ENCODE measurements at places on chromosomes 3 and 15.

DNA sequence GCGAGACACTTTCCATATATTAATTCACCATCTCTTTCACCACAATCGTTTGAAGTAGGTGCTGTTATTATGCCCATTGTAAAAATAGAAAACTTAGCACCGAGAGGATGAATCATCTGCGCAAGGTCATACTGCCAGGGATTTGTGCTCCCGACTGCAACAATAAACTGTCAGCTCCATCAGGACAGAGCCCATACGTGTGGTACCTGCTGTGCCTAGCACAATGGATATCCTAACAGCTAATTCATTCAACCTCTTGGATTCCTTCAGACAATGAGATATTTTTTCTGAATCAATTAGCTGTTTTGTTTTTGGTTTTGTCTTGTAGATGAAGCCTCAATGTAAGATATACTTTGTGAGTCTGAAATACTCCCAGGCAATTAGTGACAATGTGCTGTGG is 32.3 kb upstream of the PROK2 start:
- DNase-seq: no peak

- no peak for DNase-seq
Measured at GRCh38 chr3:9732080-9732739, 675 bp downstream of the BRPF1 start.

GRCh38 chr3:27244374-27244773 is 124.8 kb downstream of the NEK10 start:
- DNase-seq: no peak

DNA sequence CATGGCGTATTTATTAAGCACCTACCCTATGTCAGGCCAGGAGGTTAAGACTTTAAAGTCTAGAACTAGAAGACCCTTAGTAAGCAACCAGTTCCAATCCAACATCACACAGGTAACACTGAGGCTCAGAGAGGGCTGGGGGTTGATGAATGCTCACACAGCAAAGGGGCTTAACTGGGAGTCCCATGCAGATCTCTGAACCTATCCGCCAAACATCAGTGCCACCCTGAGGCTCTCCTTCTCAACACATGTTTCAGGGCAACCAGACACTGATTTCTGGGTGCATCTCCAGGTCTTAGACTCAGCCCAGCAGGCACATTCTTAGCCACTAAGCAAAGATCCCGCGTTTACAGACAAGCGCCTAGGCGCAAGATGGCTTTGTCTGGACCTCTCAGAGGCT is 92.0 kb upstream of the SLC6A11 start:
- no peak for DNase-seq

DNA sequence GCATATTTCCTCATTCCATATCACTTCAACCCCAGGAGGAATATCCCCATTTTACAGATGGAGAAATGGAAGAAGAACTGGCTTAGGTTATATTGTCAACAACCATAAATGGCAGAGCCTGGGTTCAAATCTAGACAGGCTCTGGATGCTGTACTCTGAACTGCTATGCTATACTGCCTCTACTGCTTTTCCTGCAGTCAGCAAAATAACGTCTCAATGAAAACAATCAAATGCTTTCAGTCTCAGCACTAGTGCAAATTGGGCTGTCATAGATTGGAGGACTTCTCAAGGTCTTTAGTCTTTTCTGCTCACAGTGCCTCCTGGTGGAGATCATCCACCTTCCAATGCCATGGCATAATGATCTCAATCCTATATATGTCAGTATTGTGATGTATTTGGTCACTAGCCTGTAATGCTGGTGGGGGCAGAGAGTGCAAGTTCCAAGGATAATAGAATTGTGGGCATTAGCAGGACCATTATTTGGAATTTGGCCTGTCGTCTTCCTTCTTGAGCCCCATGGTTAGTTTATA is 285.0 kb downstream of the CLSTN2 start:
- no peak for DNase-seq

- no peak for DNase-seq
Measured at GRCh38 chr3:87351937-87352336, 75.6 kb upstream of the POU1F1 start.

DNA sequence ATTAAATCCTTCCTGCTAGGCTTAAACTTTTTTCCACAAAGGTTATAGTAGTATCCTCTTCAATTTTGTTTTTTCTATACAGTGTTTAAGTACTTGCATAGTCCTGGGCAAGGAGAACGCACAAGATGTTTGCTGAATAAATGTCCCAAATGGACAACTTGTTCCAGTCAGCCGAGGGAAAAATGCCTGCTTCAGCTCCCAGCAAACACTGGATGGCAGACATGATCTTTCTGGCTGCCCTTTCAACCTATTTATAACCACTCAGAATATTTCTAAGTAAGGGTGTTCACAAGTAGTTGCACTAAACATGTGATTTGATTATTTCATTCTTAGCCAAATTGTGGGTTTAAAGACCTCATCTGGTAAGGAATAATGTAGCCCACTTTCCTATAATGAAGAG is 29.8 kb downstream of the GNB4 start:
- DNase-seq: no peak
